ENCODE measurements at places on chromosomes 5 and 9.

- no peak for DNase-seq
These were observed 263.9 kb downstream of the ARRDC3 start for GRCh38 chr5:91119217-91119616.

DNA sequence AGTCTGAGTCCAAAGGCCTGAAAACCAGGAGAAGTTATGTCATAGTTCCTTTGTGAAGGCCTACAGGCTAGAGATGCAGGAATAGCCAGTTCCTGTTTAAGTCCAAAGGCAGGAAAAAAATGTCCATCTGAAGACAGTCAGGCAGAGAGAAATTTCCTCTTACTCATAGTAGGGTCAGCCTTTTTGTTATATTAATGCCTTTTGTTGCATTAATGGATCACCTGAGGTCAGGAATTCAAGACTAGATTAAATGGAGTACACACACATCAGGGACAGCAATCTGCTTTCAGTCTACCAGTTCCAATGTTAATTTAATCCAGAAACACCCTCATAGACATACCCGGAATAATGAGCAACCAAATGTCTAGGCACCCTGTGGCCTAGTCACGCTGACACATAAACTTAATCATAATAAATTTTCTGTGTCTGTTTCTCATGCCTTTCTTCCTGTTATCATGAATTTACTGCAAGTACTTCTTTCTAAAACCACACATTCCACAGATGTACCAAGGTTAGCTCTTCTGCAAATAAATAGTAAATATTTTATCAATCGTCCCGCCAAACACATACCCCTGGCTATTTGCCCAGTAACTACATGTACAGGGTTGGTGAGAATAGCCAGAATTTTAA lies 703.9 kb downstream of the EFNA5 start:
- DNase-seq, result no peak

DNA sequence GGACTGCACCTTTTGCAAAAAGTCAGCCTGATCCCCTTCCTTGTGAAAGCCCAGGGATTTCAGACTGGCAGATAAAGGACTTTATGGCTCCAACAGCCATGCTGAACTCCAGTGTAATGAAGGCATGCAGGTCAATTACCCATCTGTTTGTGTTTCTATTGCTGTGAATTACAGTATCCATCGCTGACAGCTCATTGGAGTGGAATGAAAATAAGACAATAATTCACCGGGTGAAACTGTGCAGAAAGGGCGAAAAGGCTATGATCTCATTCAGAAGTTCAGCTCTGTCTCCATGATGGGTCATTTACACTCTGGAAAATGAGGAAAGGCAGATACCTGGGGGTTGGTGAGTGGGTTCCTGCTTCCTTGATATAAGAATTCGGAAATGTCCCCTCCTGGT lies 148.0 kb downstream of the BRINP1 start:
- no peak for DNase-seq

GRCh38 chr9:91207729-91208418 lies 153.8 kb downstream of the AUH start:
- no peak for DNase-seq

DNA sequence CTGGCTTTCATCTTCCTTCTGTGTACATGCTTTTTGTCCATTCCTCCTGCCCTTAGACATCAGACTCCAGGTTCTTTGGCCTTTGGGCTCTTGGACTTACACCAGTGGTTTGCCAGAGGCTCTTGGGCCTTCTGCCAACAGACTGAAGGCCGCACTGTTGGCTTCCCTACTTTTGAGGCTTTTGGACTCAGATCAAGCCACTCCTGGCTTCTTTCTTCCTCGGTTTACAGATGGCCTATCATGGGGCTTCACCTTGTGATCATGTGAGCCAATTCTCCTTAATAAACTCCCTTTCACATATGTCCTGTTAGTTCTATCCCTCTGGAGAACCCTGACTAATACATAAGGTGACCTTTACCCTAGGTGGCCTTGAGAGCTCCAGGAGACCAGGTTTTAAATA lies 189.1 kb upstream of the CCNG1 start:
- DNase-seq, result no peak

GRCh38 chr9:37446401-37446800 lies 18.8 kb downstream of the ZBTB5 start:
- DNase-seq, result no peak

- no peak for DNase-seq
These were observed 11.8 kb downstream of the PHF19 start for GRCh38 chr9:120865176-120865575.

- DNase-seq, result no peak
These were observed 70.7 kb downstream of the CETN3 start for GRCh38 chr5:90338712-90339372.

DNA sequence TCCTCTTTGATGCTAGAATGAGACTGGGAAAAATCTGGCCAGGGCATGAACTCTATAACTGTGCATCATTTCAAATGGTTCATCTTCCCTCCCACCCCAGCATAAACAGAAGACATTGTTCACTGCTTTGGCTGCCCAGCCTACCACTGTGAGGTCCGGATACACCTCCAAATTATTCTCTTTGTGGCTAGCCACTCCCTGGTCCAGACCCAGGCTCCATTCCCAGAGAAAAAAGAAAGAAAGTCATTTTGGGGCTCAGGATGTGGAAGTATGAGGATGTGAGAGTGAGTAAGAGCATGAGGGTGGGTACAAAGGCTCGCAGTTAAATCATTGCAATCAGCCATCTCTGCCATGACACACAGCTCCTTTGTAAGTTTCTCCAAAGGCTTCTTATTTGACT lies 559.2 kb downstream of the PSAT1 start:
- DNase-seq, result no peak

DNA sequence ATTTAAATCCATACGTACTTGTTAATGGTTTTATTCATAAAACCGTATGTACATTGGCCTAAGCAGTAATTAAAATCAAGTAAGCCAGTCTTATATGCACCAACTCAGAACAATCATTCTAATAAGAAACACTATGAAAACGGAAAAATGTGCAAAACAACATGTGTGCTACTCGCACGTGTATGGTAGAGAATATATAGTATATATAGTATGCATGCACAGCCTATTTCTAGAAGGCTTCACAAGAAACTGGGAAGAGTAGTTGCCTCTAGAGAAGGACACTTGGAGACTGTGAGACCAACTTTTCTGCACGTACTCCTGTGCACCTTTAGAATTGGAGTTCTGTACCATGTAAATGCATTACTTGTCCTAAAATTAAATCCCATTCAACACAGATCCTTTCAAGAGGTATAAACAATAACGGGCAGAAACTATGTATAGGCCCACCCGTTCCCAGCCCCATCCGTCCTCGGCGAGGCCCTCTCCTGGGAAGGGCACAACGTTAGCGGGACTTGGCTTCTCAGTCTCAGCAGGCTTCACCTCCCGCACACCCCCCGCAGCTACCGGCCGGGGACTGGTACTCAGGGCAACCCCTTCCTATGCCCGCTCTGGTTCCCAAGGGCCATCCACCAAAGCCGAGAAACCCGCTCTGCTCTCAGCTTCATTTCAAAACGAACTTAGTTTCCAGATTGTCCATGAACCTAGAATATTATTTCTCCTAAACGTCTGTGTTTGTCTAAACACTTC lies 2.0 kb downstream of the CDC14B start:
- no peak for DNase-seq

GRCh38 chr5:170426149-170426767 lies 37.1 kb upstream of the KCNMB1 start:
- DNase-seq, result no peak
